ENCODE measurements at places on chromosomes 5 and 9.

GRCh38 chr9:81183761-81184160 is 505.6 kb downstream of the TLE1 start:
- H3K4me3 ChIP-seq, result no peak overlapping the region
- no peaks in the 10 kb centered on the region for H3K36me3 ChIP-seq
- H3K27ac ChIP-seq, result no peak overlapping the region
- H3K27me3 ChIP-seq, result no peaks in the 10 kb centered on the region

DNA sequence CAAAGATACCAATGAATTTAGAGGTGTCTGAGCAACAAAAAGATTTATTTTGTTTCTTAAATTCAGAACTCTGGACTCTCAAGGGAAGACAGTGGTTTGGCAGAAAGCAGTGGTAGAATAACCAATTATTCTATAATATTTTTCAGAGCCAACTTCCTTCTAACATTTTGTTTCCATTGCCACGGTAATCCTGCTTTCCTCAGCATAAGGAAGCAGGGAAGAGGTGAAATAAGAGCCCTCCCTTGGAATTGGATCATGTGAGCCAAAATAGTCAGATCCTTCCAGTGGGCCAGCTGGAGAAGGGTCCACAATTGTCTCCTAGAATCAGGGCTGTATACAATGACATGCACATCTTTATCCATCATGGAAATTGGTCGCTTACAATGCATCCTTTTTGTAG is 130.0 kb upstream of the MAP1B start:
- H3K27me3 ChIP-seq, result peaks cover 8% of the 10 kb centered on the region
- no peaks in the 10 kb centered on the region for H3K4me1 ChIP-seq
- H3K36me3 ChIP-seq, result no peaks in the 10 kb centered on the region
- H3K27ac ChIP-seq, result no peak overlapping the region
- DNase-seq, result no peak

DNA sequence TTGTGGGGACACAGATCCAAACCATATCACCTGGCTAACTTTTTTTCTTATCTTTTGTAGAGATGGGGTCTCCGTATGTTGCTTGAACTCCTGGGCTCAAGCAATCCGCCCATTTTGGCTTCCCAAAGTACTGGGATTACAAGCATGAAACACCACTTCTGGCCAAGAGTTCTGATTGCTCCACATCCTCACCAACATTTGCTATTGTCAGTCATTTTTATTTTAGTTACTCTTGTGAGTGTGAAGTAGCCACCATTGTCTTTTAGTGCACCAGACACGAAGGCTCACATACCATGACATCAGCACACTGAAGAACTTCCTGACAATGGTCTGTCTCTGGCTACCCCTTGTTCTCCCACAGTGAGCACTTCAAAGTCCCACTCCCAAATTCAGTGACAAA is 17.3 kb downstream of the PLAC8L1 start:
- no peak overlapping the region for H3K27ac ChIP-seq
- no peaks in the 10 kb centered on the region for H3K27me3 ChIP-seq
- no peaks in the 10 kb centered on the region for H3K4me1 ChIP-seq
- H3K36me3 ChIP-seq, result peaks cover 6% of the 10 kb centered on the region

GRCh38 chr9:121357011-121357410 is 13.0 kb downstream of the STOM start:
- H3K27me3 ChIP-seq, result no peaks in the 10 kb centered on the region
- DNase-seq, result no peak
- peaks cover 18% of the 10 kb centered on the region for H3K36me3 ChIP-seq
- no peak overlapping the region for H3K4me3 ChIP-seq
- peaks cover 34% of the 10 kb centered on the region for H3K4me1 ChIP-seq

DNA sequence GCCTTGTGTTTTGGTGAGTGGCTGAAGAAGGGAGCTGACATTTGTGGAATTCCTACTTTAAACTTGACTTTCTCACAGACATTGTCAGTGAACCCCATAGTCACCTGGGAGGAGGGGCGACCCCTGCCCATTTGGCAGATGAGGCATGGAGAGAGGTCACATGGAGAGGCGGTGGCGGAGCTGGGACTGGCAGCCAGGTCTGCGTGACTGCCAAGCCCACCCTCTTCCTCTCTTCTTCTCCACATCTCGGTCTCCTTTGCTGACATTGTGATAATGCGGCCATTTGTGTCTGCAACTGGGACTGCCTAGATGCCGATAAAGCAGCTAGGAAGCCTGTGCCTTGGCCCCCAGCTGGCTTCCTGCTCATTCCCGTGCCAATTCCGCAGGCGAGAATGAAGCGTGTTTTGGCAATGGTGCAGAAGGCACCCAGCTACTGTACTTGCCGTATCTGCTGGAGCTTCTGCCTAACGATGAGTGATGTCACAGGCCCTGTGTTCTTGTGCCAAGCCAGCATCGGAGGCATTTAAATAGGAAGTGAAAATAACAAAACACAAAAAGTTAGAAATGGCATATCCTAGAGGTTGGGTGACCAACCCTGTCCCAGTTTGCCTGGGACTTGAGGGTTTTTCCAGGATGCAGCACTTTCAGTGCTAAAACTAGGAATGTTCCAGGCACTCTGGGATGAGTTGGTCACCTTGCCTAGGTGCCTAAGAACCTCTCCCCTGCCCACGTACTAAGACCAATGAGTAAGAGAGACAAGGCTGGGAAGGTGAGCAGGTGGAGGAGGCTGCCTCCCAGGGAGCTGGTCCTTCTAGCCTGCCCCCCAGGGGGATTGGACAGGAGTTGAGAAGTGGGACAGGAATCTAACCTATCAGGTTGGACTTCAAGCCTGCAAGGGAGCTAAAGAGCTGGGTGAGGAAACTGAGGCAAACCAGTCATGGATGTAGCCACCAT is 23.6 kb downstream of the OLFML2A start:
- no peak for DNase-seq
- no peak overlapping the region for H3K4me3 ChIP-seq
- H3K27me3 ChIP-seq, result peaks cover 28% of the 10 kb centered on the region
- no peaks in the 10 kb centered on the region for H3K4me1 ChIP-seq

Measured in activated naive CD8-positive, alpha-beta T cell treated with anti-CD3 and anti-CD28 coated beads for 36 hours (primary cell).